ENCODE measurements at places on chromosomes 7 and 10.

- DNase-seq, result no peak
Measured at GRCh38 chr7:143375298-143376034, 5.7 kb upstream of the ZYX start.

DNA sequence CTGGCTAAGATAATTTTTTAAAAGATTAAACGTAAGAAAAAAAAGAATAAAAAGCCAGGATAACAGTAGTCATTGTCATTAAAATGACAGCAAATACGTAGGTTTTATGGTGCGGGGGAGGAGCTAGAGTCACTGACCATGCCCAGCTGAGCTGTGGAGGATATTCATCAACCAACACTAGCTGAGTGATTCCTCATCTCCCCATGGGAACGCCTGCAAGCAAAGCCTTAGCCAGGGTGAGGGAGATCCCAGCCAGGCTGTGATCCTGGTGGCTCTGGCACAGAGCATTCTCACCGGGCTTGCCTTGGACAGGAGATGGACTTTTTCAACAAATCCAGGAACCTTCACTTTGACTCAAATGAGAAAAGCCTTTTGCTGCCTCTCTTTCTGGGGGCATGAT, 94.2 kb downstream of the HIP1 start:
- DNase-seq, result no peak

- no peak for DNase-seq
Measured at GRCh38 chr10:128573281-128573845, 447.1 kb upstream of the MKI67 start.

GRCh38 chr7:104986628-104987259, 27.3 kb upstream of the KMT2E start:
- no peak for DNase-seq

- no peak for DNase-seq
Measured at GRCh38 chr10:132193907-132194552, 7.3 kb downstream of the DPYSL4 start.

All from endothelial cell (in vitro differentiated cells).